Caco-2 (cell line): ENCODE measurements at places on chromosomes 6 and 20.

DNA sequence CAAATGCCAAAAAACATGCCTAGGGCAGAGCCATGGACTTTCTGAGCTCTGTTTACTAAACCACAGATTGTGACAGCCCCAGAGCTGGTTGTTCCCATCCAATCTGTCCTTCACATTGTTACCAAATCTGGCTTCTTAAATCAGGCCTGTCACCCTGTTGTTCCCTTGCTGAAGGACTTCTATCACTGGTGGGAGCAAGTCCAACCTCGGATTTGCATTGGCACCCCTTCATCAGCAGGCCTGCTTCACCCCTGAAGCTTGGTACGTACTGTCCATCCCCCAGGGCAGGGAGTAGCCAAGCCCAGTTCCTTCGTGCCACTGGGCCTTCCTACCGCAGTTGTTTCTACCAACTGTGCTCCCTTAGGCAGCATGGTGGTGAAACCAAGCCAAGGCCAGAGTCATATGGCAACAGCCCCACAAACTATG lies 357.3 kb upstream of the JARID2 start:
- DNase-seq, result no peak

DNA sequence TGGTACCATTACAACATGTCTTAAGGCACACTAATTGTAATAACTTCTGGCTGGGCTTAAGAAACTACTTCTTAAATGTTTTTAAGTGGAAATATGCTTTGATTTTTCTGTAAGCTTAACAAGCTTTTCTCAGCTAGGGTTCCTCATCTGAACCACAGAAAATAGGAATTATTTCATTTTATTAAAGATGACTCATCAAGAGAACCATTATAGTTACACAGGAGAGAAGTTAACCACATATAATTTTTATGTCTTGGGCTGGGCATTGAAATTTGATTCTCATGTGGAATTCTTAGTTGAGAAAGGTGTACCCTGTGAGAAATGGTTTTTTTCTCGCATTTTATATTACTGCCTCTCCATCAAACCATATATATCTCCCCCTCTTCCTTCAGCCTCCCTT lies 75.1 kb downstream of the QKI start:
- no peak for DNase-seq

DNA sequence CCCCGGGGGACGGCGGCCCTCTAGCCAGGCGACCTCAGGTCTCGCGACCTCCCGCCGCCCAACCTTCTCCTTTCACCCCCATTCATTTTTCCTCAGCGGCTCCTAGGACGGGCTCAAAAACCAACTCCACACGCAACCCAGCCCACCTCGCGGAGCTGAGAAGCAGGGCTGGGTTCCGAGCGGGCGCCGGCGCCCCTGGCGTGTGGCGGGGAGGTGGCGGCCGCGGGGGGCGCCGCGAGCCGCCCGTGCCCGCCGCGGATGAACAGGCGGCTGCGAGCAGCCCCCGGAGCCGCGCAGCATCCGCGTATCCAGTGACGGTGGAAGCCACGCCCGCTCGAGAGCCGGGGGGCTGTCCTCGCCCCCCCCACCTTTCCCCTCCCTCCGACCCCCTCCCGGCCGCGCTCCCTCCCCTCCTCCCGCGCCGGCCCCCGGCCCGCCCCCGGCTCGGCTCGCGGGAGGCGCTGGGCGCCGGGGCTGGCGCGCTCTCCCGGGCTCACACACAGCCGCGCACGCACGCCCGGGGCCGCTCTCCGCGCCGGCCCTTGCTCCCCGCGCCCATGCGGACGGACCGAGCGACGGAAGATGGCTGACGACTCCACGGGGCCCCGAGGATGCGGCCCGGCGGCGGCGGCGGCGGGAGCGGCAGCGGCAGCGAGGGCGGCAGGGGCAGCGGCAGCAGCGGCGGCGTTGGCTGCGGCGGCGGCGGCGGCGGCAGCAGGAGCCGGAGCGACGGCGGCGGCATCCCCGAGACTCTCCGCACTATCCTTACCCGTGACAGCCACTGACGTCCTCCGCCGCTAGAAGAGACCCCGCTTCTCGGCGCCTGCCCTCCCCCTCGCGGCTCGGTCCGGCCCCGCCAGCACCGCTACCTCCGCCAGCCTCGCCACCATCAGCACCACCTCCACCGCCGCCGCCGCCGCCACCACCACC lies at the start of gene SOBP:
SOBP (plus strand) TSS at position 482 of the 930 bp plus-strand sequence. CDS start 500 bp downstream, outside the sequence.
- DNase-seq, result no peak

- no peak for DNase-seq
These were observed 26.8 kb downstream of the JAG1 start for GRCh38 chr20:10646886-10647420.

DNA sequence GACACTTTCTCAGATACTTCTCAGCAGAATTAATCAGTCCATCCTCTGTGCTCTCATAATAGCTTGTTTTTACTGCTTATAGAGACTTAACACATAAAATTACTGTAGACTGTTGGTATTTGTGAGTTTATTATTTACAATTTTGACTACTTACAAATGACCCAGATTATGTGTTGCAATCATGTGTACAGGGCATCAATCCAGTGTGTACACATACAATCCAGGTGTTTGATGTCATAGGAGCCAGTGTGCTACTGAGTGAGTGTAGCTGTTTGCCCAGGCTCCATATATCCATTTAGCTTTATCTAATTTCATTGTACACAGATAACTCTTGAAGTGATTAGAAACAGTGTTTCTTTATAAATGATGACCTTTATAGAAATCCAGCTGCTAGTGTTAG lies 31.3 kb downstream of the TRMT11 start:
- DNase-seq, result no peak

- no peak for DNase-seq
These were observed 26.4 kb upstream of the MROH8 start for GRCh38 chr20:37205794-37206193.

DNA sequence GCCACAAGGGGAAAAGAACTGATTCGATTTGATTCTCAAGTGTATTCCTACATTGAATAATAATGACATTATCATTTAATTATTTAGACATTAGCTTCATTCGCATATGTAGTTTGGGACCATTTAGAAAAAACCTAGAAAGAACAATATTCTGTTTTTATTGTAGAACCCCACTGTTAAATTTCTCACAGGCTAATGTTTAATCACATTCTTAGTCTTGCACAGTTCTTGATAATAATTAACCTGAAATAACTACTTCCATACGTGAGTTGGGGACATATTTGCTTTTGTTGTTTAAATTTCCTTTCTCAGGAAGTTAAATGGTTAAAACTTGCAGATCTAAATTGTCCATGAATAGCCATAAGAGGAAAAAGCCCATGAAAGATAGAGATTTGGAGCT lies 275.2 kb downstream of the TFAP2B start:
- DNase-seq, result no peak

GRCh38 chr20:17161673-17162481 lies 65.0 kb upstream of the PCSK2 start:
- DNase-seq, result no peak

DNA sequence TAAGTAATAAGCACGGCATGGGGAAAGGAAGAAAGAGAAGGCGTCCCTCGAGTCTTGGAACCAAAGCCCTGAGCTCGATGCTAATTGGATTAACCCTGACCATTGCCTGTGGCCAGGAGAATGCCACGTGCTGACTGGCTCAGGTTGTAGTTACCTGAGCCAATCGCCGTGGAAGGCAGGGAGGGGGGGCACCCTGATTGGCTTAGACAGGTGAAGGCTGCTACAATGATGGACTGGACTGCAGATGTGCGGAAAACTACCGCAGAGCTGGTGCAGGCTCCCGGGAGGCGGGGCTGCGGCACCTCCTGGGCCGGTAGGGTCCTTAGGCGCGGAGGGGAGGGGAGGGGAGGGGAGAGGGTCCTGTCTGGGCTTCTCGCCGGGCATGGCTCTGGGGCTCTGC lies 121.3 kb downstream of the TFAP2C start:
- peak; percentile 43 for DNase-seq

- DNase-seq, result peak; percentile 25
These were observed 6.6 kb downstream of the DLL1 start for GRCh38 chr6:170284126-170284773.

DNA sequence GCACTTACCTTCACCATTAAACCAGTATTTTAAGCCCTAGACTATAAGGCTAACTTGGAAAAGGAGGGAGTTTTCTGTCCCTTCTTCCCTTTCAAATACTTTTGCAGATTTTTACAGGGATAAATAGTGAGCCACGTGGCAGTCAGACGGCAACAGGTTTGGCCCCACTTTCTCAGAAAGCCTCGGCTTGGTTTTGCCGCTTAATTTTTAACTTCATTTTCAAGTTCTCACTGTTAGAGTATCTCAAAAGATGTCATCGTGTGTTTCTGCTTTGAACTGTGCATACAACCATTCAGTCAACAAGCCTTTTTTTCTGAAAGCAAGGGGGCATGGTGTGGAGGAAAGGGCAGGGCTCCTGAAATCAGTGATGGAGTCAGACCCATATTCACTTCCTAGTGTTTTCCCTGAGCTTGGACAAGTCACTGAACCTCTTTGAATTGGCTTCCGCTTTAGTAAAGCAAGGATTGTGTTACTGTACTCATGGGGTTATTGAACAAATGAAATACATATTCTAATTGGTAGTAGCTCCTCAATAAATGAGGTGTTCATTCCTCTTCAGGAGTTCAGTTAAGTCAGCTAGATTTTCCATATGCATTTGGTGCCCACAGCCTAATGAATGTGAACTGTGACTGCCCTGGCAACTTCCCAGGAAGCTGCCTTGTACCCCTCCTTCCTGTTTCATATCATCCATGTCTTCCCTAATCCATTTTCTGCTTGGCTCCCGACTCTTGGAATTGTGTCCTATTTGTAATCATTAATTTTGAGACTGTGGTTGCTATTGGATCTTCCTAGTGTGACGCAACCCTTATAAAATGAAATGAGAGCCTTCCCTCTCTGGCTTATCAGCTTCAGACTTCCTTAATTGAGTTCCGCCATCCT lies at the start of gene SLC17A2:
SLC17A2 (minus strand) TSS at position 160 of the 879 bp plus-strand sequence. CDS start 4,895 bp downstream, outside the sequence.
- no peak for DNase-seq

DNA sequence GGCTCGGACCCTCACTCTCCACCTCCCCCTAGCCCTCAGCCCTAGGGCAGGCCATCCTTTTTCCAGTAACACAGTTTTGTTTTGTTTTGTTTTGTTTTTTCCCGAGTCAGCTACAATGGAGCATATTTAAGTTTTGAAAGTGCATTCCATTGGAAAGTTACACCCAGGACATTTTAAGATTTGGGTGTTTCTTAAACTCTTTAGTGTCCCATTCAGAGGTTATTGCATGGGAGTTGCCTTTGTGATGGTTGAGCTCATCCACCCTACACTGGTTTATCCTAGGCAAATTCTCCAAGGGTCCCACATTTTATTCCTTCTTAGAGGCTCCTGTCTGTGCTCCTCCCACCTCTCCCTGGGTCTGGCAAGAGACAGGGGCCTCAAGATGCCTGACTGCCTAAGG lies 58.9 kb downstream of the THBS2 start:
- no peak for DNase-seq

DNA sequence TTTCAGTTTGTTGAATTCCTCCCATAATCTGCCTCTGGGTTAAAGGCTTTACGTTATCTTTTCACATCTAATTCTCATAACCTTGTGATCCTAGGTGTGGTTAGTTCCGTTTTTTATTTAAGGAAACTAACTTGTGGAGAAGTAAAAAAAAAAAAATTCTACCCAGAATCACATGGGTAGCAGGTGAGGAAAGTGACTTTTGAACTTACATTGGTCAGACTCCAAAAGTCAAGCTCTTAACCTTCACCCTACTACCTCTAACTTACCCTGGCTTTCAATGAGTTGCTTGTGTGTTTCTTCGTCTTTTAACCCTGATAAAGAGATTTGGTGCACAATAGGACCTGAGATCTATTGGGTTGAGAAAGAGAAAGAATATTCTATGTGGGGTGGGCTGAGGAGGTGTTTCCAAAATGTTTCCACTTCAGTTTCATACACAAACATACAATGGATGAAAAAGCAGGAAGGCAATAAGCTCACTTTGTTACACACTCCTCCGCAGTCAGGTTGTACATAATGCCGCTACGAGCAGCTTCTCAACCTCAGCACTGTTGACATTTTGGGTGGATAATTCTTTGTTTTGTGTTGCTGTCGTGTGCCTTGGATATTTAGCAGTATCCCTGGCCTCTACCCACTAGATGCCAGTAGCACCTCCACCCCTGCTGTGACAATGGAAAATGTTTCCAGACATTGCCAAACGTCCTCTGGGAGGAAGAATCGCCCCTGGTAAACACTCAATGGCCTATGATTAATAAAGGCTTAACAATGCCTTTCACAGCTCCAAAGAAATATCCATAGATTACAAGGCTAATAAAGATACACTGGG lies 193.0 kb upstream of the ZNF217 start:
- DNase-seq, result peak; percentile 67

- DNase-seq, result no peak
These were observed 66.8 kb upstream of the BTBD3 start for GRCh38 chr20:11850901-11851300.

- no peak for DNase-seq
These were observed 175.5 kb downstream of the ATXN1 start for GRCh38 chr6:16585805-16586204.
